ENCODE measurements at places on chromosomes 4 and X.

DNA sequence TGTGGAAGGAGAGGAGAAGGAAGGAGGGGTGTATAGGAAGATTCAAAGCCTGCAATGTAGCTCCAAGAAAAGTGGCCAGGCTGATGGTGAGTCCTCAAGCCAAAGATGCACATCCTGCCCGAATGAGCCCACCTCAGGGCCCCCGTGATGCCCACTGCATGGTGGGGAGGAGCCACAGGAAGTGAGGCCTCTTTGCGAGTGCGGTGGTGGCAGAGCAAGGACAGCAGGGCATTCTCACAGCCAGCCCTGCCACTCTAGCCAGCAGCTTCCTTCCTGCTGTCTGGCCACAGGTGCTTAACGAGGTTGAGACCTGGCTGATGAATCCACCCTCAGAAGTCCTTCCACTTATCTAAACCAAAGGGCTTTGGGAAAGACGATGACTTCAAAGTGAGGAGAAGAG lies 55.8 kb downstream of the BCOR start:
- DNase-seq: no peak

- no peak for DNase-seq
Measured at GRCh38 chr4:136412708-136413107, 1119.6 kb downstream of the PCDH18 start.

DNA sequence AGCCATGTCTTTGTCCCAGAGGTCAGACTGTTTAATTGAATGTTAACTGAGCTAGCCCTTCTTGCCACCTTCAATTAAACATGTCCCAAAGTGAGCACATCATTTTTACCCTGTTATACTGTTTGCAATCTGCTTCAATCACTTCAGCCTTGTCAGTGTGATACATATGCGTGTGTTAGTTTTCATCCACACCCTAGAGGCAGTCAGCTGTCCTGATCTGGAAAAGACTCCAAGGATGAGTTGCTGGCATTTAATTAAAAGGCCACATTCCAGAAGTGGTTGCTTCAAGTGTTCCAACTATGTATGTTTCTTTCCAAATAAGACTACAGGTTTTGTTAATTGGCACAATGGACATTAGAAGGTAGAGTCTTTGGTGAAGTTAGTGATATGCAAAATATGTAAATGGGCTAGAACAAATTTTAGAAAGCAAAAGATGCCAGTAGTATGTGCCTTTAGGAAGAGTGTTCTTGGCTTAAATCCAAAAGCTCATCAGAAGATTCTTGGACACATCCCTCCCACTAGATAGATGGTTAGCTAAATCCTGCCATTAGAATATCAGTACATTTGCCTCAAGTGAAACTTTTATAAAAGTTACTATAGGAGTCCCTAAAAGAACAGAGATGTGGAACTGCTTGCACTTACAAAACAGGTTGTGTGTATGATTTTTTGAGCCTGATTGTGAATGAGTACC lies 79.5 kb upstream of the SLIT2 start:
- no peak for DNase-seq

DNA sequence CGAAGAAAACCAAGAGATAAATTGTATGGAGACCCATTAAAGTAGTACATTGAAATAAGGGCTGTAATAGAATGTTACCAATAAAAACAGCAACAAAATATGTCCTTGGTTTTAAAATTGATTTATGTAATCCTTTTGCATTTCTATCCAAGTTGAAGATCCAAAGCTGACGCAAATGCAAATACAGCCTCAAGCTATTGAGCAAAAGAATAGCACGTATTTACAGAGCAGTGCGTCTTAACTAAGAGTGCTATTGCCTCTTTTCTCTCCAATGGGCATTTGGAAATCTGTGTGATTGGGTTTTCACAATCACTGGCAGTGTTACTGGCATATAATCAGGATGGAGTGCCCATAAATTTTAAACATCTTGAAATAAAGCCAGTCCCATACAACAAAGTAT lies 417.4 kb downstream of the TLL1 start:
- DNase-seq: no peak

- DNase-seq: no peak
Measured at GRCh38 chr4:5884796-5885195, 8.1 kb downstream of the CRMP1 start.

DNA sequence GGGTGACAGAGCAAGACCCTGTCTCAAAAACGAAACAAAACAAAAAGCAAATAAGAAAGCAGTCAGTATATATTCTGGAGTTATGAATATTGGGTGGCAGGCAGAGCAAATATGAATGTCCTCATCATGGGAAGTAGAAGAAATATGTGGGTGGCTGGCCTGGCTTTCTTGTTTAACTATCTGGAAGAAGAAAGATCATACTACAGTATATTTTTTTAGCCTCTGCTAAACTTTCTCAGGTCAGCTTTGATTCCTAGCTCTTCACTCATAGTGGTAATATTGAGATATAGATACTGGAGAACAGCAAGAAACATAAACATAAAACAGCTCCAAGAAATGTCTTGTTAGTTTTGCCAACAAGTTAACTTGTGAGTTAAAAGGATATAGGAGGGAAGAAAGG lies 192.5 kb downstream of the SOWAHB start:
- no peak for DNase-seq

DNA sequence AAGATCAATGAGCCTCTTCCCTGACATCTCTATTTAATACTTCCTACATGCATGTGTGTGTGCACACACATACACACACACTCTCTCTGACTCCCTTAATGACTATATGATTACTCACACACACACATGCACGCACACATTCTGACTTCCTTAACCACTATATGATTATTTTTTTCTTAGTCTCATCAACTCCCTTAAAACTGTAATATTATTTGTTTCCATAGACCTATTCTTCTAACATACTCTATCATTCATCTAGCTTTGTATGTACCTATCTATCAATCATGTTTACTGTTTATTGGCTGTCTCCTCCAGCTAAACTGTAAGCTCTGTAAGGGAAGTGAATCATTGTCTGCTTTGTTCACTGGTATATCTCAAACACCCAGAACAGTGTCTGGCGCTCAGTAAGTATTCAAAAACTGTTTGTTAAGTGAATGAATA lies 236.6 kb downstream of the RASL11B start:
- no peak for DNase-seq

DNA sequence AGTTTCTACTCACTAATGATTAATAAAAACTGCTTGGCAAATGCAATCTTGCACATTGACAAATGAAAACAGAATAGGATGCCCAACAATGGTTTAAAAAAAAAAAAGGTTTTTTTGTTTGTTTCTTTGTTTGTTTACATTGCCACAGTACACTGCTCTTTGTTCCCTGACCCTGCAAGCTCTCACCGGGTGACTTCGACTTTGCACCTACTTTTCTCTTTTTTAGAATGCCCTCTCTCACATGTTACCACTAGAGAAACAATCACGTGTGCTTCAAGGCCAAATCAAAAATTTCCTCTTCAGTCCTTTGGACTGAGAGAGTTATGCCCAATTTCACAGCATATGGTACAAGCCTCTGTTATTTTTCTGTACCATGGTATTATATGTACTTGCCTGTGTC lies 101.5 kb downstream of the DMD start:
- DNase-seq: no peak

GRCh38 chrX:94256396-94256795 lies 582.4 kb downstream of the FAM133A start:
- no peak for DNase-seq

DNA sequence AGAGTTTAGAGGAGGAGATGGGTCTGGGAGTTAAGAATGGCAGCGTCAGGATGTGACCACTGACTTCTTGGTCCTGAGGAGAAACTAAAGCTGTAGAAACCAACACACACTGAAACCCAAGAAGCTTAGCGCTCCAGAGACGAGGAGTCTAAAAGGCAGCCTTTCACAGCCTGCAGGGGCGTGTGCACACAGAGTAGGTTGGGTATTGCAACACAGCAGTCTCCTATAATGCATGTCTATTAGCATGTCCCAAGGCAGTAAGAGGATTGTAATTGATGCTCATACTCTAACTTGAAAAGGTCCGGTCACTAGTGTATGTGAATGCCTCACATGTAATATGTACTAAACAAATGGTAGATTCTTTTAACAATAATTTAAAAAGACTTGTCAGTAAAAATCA lies 57.4 kb downstream of the PTTG2 start:
- DNase-seq: no peak

DNA sequence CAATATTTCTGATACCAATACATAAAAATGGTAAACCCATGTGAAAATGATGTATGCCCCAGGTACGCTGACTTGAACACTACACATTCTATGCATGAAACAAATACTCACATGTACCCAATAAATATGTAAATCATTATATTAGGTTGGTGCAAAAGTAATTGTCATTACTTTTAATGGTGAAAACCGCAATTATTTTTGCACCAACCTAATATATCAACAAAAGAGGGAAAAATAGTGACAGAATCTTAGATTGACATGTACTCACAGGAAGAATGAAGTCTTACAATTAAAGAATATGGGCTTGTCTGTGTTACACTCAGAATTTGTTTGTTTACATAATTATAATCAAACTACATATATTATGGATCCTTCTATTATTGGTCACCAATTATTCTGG lies 82.3 kb downstream of the GLRA3 start:
- DNase-seq: no peak

GRCh38 chr4:76527666-76528065 lies 92.6 kb downstream of the SHROOM3 start:
- DNase-seq: no peak

DNA sequence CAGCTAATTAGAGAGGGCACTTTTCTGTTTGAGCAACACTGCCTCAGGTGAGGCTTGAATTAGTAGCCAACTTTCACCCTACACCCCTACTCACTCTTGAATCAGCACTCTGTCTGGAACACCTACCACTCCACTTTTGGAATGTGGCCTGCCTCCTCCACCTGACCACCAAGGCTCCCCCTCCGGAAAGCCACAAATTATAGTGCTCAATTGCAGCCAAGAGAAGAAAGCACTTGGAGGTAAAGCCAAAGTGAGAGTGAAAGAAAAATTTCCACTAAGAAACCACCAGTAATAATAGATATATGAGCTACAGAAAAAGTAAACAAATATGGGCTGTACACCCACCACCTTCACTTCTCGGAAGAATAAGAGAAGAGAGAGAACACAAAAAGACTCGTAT lies 41.1 kb downstream of the PPP3CA start:
- DNase-seq: no peak

DNA sequence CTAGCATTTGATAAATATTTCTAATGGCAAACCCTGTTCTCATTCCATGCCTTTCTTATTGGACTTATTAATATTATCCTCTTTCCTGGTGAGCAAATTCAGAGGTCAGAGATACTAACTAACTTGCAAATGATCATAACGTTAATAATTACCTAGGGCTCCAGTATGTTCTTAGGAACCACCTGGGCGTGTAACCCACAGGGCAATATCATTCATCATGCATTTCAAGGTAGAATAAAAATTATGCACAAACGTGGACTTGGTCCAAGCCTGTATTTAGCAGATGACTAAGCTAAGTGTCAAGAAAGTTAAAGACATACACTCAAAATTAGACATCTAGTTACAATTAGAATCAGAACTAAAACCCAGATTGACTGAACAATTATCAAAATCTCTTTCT lies 850.1 kb downstream of the TRIML1 start:
- DNase-seq: no peak

DNA sequence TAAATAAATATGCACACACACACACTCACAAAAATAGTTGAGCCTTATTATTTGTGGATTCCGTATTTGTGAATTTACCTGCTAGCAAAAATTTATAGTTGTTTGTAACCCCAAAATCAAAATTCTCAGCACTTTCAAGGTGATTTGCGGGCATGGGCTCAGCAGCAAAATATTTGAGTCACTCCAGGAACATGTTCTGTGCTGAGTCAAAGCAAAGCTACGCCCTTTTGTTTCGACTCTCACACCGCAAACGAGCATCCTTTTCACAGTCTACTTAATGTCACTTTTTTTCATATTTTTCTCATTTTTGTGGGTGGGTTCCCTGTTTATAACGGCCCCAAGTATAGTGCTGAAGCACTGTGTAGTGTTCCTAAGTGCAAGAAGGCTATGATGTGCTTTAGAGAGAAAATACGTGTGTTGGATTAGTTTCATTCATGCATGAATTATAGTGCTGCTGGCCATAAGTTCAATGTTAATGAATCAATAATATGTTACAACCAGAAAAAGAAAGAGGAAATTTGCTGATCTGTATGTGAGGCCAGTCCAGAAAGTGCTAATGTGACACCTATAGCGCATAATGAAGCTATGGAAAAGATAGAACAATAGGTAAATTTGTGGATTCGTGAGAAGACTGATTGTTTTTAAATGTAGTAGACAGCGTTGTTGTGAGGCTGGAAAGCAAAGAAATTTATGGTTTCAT lies 723.2 kb upstream of the AGA start:
- DNase-seq: no peak

DNA sequence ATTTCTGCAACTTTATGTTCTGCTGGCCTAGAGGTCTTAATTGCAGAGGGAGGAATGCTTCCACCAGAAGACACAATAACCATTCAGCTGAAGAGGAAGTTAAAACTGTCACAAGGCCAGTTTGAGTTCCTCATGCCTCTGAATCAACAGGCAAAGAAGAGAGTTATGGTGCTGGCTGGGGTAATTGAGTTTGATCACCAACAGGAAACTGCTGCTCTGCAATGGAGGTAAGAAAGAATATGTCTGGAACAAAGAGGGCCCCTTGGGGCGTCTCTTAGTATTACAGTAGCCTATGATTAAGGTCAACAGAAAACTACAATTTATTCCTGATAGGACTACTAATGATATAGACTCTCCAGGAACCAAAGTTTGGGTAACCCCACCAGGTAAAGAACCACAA lies 744.0 kb downstream of the FSTL5 start:
- peak; percentile 2 for DNase-seq

- no peak for DNase-seq
Measured at GRCh38 chrX:49947781-49948180, 25.4 kb downstream of the CLCN5 start.

GRCh38 chr4:2887343-2887742 lies 43.7 kb downstream of the ADD1 start:
- DNase-seq: no peak

DNA sequence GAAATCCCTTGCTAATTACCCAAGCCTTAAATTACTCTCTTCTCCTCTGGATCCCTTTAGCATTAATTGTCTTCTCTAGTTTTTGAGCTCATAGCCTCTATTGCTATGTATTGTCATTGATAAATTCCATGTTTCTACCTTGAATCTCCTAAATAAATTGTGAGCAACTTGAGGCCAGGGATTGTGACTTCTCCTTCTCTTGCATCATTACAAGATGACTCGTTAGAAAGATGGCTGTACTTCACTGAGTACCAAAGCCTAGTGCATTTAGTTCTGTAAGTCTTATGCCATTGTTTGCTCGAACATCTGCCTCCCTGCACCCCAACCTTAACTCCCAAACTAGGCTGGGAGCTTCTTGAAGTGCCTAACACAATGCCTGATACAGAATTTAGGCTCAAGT lies 15.3 kb downstream of the VSIG4 start:
- no peak for DNase-seq

- DNase-seq: no peak
Measured at GRCh38 chr4:186826846-186827533, 103.3 kb upstream of the FAT1 start.

DNA sequence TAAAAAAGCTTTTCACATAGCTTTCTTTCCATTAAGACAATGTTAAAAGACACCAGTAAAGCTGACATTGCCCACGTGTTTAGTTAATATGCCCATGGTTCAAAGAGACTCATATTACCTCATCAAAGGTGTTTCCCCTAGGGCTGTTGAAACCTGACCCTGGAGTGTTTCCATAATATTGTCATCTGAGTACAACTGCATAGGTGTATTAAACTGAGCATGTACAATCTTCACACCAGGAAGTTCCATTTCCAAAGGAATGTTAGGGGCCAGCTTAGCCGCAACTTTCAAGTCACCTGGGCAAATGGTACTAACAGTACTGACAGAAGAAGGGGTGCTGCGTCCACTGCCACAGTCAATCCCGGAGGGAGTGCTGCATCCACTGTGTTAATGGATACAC lies 27.1 kb downstream of the PDLIM3 start:
- DNase-seq: no peak

GRCh38 chr4:15118292-15118691 lies 116.0 kb downstream of the CPEB2 start:
- DNase-seq: no peak
